ENCODE measurements at places on chromosomes 2 and 18. TPM values are rescaled to one million over a fixed set of nuclear protein-coding genes. Genes with fewer than 3 reads are reported as not detected.

GKN2 gene
- not detected for total RNA-seq

GRCh38 chr2:164655336-164655735 is 34.1 kb upstream of the GRB14 start:
- no peaks in the 10 kb centered on the region for H3K27me3 ChIP-seq
- H3K36me3 ChIP-seq, result no peaks in the 10 kb centered on the region
- DNase-seq, result no peak
- H3K4me3 ChIP-seq, result no peak overlapping the region
- no peaks in the 10 kb centered on the region for H3K4me1 ChIP-seq
- no peak overlapping the region for H3K27ac ChIP-seq

GRCh38 chr2:44110444-44110843 is 58.2 kb upstream of the PPM1B start:
- H3K27me3 ChIP-seq, result no peaks in the 10 kb centered on the region
- DNase-seq, result no peak
- H3K4me3 ChIP-seq, result no peak overlapping the region
- no peaks in the 10 kb centered on the region for H3K4me1 ChIP-seq

GALR1 gene
- total RNA-seq, result not detected

DNA sequence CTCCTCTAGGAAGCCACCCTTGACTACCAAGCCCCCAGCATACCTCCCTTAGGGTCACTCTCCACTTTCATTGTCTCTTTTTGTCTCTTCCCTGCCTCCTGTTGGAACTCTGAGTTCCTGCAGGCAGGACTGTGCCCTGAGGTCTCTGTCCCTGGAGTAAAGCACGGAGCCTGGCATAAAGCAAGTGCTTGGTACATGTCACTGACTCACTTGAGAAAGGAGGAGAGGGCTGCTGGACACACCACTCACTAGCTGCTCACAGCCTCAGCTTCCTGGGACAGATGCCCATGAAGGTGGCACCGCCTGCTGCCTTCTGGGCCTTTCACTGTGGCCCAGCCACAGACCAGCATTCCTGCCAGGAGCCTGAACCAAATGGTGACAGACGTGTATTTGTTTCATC is 64.4 kb downstream of the RPIA start:
- H3K27me3 ChIP-seq, result no peaks in the 10 kb centered on the region
- no peak for DNase-seq
- H3K36me3 ChIP-seq, result peaks cover 12% of the 10 kb centered on the region
- no peak overlapping the region for H3K27ac ChIP-seq
- no peaks in the 10 kb centered on the region for H3K4me1 ChIP-seq

GPR39 gene
- total RNA-seq, result 2.2 TPM

SKA1 gene
- 0.08 TPM for total RNA-seq

DNA sequence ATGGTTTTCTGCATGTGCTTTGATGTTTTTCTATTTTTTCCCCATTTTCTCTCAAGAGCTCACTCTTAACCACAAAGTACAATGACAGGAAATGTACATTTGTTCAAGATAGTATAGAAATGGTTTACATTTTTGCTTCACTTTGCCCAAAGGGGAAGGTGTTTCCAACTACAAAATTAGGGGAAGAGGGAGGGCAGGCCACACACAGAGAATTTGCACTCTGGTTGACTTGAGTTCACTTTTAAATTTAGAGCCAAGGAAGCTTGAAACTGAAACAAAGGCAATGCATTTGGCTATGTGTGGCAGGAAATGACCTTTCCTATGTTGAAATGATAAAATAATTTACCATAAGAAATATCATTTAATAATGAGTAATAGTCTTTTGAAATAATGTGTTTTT is 19.1 kb upstream of the VIT start:
- no peak for DNase-seq
- peaks cover 2% of the 10 kb centered on the region for H3K27me3 ChIP-seq
- no peaks in the 10 kb centered on the region for H3K4me1 ChIP-seq
- no peak overlapping the region for H3K4me3 ChIP-seq
- H3K36me3 ChIP-seq, result no peaks in the 10 kb centered on the region

ANKRD62 gene
- not detected for total RNA-seq

DNA sequence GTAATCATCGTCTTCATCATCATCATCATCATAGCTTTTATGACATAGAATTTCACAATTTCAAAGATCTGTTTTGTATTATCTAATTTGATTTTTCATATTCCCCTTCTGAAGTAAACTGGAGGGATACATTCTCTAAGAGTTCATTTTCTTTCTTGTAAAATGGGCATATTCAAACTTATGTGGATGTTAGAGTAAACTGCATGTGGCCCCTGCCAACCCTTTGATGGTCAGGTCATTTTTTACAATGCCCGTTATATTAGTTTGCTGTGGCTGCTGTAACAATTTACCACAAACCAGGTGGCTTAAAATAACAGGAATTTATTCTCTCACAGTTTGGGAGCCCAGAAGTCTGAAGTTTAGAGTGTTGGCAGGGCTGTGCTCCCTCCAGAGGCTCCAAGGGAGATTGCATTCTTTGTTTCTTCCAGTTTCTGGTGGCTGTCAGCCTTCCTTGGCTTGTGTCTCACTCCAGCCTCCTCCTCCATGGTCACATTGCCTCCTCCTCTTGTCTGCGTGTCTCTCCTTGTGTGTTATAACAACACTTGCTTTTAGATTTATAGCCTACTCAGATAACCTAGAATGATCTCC is 127.5 kb upstream of the MMADHC start:
- no peak overlapping the region for H3K4me3 ChIP-seq
- H3K27ac ChIP-seq, result no peak overlapping the region
- no peaks in the 10 kb centered on the region for H3K4me1 ChIP-seq
- H3K36me3 ChIP-seq, result no peaks in the 10 kb centered on the region
- no peaks in the 10 kb centered on the region for H3K27me3 ChIP-seq

- H3K36me3 ChIP-seq, result peaks cover 15% of the 10 kb centered on the region
- H3K4me1 ChIP-seq, result no peaks in the 10 kb centered on the region
- H3K27me3 ChIP-seq, result no peaks in the 10 kb centered on the region
Observed at GRCh38 chr18:76875390-76876325, 53.3 kb downstream of the ZNF236 start.

DNA sequence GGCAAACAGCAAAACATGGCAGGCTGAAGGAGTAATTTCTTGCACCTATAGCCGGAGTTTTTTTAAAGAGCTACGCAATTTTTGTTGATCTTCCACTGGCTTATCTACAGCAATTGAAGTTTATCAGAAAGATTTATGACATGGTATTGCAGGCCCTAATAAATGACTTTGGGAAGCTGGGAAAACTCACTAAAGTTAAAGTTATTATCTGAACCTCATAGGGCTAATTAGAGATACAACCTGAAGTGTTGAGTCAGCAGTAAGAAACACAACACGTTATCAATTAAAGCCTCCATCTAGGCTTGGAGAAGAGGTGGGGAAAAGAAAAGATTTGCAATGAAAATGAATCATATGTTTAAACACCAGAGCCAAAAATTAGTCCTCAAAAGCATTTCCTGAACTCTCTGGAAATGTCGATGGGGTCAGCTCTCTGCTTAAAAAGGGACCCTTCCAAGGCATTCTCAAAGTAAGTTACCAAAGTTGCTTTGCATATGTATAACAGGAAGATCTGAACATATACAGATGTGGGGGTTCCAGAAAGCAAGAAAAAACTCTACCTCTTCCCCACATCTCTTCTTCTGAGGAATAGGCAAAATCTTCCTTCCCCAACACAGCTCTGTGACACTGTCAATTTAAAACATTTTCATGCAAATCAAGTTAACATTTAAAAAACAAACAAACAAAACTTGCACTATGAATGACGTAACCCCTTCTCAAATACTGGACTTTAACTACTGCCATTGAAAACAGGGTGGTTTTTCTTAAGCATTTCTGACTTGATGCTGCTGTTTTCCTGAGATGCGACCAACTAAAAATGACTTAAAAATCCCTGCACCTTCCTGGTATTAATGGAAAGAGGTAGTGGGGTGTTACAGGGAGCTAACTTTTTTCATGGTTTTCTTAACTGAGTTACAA is 915.6 kb downstream of the NRXN1 start:
- no peaks in the 10 kb centered on the region for H3K27me3 ChIP-seq
- H3K4me3 ChIP-seq, result no peak overlapping the region
- no peaks in the 10 kb centered on the region for H3K4me1 ChIP-seq
- no peaks in the 10 kb centered on the region for H3K36me3 ChIP-seq
- no peak overlapping the region for H3K27ac ChIP-seq
- no peak for DNase-seq

PRKAG3 gene
- not detected for total RNA-seq

NT5DC4 gene
- total RNA-seq, result not detected

AGXT gene
- 254 TPM for total RNA-seq

DNA sequence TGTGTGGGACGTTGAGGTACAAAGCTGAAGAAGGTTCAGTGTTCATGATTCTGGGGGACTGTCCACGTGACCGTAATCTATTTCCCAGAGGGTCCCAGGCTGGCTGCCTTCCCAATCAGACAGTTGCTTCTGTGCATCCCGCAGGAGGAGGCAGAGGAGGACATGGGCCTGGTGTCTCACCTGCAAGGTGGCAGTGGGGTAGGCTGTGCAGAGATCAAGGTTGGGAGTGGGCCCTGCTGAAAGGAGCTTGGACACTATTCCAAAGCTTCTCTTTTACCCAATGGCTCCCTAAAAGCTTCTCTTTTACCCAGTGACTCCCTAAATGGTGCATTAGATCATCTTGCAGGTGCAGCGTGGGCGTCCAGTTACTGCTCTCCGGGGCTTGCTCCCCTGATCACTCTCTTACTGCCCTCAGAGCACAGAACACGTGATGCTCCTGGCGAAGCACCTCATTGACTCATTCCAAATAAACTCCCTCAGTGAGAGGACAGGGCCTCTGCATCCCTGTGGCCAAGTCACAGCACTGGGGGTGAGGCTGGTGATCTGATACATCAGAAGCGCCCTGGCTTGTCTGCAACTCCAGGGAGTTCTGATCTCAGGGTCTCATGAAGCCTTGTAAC is 41.5 kb downstream of the RNF144A start:
- no peak overlapping the region for H3K27ac ChIP-seq
- H3K36me3 ChIP-seq, result no peaks in the 10 kb centered on the region
- no peaks in the 10 kb centered on the region for H3K27me3 ChIP-seq
- H3K4me1 ChIP-seq, result no peaks in the 10 kb centered on the region

DNA sequence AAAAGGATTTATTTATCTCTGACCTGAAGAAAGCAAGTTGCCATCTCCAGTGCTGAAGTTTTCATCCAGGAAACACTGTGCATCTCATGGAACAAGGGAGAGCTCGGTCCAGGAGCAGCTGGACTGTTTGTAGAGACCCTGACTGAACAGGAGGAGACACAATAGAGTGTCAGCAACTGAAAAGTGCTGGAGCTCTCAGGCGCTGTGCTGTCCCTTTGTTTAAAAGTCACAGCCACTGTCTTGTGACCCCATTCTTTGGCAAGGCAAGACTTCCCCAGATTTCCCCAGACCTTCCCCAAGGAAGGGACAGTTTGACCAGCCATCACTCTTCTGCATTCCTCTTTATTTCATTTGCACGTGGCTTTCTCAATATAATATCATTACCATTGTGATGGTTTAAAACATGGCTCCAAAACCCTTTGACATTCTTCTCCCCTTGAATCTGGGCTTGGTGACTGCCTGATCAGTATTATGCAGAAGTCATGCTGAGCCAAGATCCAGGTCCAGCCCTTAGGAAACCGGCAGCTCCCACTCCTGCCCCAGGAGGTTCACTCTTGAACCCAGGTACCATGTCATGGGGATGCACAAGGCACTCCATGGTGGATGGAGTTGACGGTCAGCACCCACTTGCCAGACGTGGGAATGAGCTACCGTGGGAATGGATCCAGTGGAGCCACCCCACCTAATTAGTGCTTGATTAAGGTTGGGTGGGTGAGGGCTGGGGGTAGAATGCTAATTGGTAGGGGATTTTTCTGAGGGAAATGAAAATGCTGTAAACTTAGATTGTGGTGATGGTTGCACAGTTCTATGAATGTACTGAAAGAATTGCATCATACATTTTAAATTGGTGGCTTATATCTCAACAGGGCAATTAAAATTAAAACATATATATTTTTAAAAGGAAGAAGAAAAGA is 497.9 kb upstream of the RAB6C start:
- no peak overlapping the region for H3K27ac ChIP-seq
- no peaks in the 10 kb centered on the region for H3K36me3 ChIP-seq
- no peaks in the 10 kb centered on the region for H3K27me3 ChIP-seq
- no peak for DNase-seq

GRCh38 chr2:209422191-209422754 is 1.6 kb upstream of the MAP2 start:
- DNase-seq, result no peak
- H3K4me1 ChIP-seq, result peaks cover 12% of the 10 kb centered on the region
- no peaks in the 10 kb centered on the region for H3K36me3 ChIP-seq
- H3K27ac ChIP-seq, result no peak overlapping the region
- no peak overlapping the region for H3K4me3 ChIP-seq

ITGA4 gene
- 6.4 TPM for total RNA-seq

BOLL gene
- not detected for total RNA-seq

- no peak for DNase-seq
- H3K4me1 ChIP-seq, result no peaks in the 10 kb centered on the region
- no peaks in the 10 kb centered on the region for H3K36me3 ChIP-seq
- no peak overlapping the region for H3K27ac ChIP-seq
Observed at GRCh38 chr18:25308381-25308780, 43.6 kb downstream of the ZNF521 start.

GRCh38 chr18:38019292-38019691 is 453.7 kb upstream of the CELF4 start:
- H3K27ac ChIP-seq, result no peak overlapping the region
- H3K4me3 ChIP-seq, result no peak overlapping the region
- no peaks in the 10 kb centered on the region for H3K27me3 ChIP-seq

GRCh38 chr18:4721545-4721944 is 266.4 kb upstream of the DLGAP1 start:
- DNase-seq, result no peak
- H3K4me1 ChIP-seq, result no peaks in the 10 kb centered on the region
- no peak overlapping the region for H3K4me3 ChIP-seq

HSBP1L1 gene
- total RNA-seq, result 12.2 TPM

DNA sequence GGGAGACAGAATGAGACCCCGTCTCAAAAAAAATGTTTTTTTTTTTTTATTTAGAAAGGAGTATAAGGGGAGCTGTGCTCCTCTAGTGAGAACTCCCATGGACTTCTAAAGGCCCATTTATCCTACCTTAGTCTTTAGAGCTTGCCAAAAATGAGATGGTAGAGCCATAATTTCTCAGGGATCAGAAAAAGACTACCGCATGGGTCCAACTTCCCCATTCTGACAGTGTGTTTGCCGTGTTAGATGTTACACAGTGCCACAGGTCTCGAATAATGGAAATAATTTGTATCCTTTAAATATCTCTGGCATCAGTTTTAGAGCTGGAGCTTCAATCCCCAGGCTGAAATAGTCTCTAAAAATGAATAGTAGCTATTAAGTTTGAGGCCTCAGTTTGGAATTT is 6.0 kb upstream of the SLC39A10 start:
- no peak overlapping the region for H3K4me3 ChIP-seq
- H3K36me3 ChIP-seq, result no peaks in the 10 kb centered on the region
- no peak overlapping the region for H3K27ac ChIP-seq
- H3K27me3 ChIP-seq, result no peaks in the 10 kb centered on the region

DNA sequence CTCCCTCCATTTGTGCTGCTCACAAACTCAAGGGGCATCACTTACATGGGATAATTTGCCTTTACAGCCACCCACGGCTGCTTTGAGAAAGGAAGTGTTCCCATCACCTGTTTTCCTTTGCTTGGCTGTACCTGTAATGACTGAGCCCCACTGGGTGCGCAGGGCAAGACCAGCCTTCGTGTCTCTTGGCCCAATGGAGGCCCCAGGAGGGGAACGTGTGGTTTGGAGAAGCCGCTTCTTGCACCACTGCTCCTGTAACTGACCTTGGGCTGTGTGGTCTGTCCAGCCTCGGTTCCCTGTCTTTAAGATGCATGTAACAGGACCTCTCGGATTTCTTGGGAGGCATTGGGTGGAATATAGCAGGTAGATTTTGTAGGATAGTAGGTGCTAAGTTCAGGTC is 41.1 kb downstream of the LDLRAD4 start:
- no peak overlapping the region for H3K27ac ChIP-seq
- no peaks in the 10 kb centered on the region for H3K36me3 ChIP-seq
- H3K4me3 ChIP-seq, result no peak overlapping the region
- no peak for DNase-seq
- H3K27me3 ChIP-seq, result no peaks in the 10 kb centered on the region
- H3K4me1 ChIP-seq, result peaks cover 9% of the 10 kb centered on the region

Data from liver (tissue), 10 donors.